ENCODE measurements at places on chromosomes 5 and 9.

DNA sequence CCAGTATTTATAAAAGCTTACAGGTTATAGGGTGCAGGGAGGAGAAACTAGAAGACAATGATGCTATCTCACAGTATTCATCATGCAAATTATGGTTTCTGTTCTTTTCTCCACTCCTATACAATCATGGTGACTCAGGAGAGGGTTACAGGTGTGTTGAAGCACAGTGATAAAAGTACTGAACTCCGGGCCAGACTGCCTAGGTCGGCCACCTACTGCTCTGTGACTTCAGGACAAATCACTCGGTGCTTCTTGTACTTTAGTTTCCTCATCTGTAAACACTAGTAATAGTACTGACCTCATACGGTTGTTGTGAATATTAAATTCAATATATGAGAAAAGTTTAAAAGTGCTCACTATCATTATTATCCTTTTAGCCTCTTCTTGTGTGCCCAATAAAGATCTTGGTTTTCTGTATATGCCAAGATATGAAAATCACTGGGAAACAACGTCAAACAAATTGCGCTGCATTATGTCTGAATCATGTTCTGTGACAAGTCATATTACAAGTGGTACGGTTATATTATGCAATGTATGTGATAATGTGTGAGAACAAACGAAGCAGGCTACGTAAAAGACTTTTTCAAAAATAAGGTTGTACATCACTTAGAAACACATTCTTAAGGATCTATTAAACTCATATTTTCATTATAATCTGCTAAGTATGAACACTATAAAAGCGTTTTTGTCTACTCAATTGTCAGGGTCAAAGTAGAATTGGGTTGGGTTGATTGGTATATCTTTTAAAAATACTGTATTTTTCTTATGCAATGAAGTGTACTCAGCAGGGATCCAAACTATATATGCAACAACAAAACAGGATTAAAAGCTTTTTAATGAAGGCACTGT, 153.3 kb downstream of the EFNA5 start:
- no peak for DNase-seq

- no peak for DNase-seq
Measured at GRCh38 chr9:126027566-126027965, 280.4 kb downstream of the PBX3 start.

DNA sequence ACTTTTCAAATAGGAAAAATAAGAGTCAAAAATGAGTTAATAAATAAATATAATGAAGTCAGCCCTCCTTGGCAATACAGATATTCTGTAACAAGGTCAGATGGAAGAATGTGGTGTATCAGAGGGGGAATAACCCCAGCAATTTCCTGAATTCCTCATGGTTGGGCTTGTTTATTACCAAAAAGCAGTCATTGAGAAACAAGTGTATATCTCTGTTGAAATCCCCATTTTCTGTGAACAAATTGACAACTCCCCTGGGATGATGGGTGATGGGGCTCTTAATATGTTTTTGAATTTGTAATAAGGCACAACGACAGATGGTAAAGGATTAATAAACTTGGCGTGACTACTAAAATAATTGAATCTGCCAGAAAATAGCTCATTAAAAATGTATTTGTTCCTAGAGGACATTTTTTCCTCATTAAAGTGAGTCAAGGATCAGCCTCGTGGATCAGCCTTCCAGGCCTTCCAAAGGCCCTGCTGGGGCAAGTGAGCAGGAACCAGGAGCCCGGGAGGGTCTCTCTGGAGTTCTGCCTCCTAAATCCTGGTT, 34.2 kb downstream of the THBS4 start:
- no peak for DNase-seq

GRCh38 chr9:81687521-81688261, 1.7 kb downstream of the TLE1 start:
- no peak for DNase-seq

DNA sequence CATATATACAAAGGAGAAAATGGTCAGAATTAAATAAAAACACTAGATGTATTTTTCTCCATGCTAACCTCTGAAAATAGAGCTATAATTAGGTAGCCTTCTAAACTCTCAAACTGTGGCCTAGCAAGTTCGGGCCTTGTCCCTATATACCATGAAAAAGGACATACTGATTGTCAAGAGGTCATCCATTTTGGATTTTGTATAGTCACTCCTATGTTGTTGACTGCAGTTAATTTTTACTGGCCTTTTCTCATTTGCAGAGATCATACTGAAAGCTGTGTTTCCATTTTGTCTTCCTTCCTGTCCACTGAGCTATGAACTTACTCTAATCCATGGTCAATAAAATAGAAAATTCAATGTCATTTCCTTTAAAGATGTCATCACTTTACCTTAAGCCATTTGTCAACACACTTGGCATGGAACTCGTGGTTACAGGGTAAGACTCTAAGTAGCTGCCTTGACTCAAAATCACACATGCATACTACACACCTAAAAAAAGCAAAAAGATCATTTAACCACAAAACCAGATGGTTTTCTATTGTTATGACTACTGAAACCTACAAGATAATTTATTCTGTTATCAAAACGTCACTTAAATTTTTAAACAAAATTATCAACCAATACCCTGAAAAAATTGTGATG, 58.0 kb downstream of the RNF38 start:
- no peak for DNase-seq

GRCh38 chr5:111855356-111855755, 98.4 kb upstream of the NREP start:
- DNase-seq: no peak

- DNase-seq: no peak
Measured at GRCh38 chr5:32708949-32709348, 2.2 kb upstream of the NPR3 start.

GRCh38 chr5:3345195-3345594, 250.4 kb upstream of the IRX1 start:
- DNase-seq: no peak

- no peak for DNase-seq
Measured at GRCh38 chr9:84139296-84140070, 158.9 kb downstream of the RMI1 start.

GRCh38 chr5:55535199-55535905, 588 bp upstream of the PLPP1 start:
- DNase-seq: no peak

GRCh38 chr9:110573305-110573704, 6.2 kb downstream of the SVEP1 start:
- DNase-seq: no peak
